ENCODE measurements at places on chromosomes 16 and 17.

- DNase-seq, result no peak
Observed at GRCh38 chr16:84286578-84287240, 8.0 kb upstream of the WFDC1 start.

- DNase-seq, result no peak
Observed at GRCh38 chr17:4098521-4099209, 44.2 kb downstream of the ZZEF1 start.

- DNase-seq, result no peak
Observed at GRCh38 chr17:1375615-1376014, 24.4 kb downstream of the YWHAE start.

- no peak for DNase-seq
Observed at GRCh38 chr17:27733773-27734172, 66.6 kb downstream of the NOS2 start.
